ENCODE measurements at places on chromosomes 2 and 18. TPM values are rescaled to one million over a fixed set of nuclear protein-coding genes. Genes with fewer than 3 reads are reported as not detected.

NBAS gene
- total RNA-seq, result 41.0 TPM

BBS5 gene
- 14.7 TPM for total RNA-seq

ANKRD29 gene
- total RNA-seq, result 19.0 TPM

CRYGD gene
- total RNA-seq, result 1.5 TPM

PROM2 gene
- 5.1 TPM for total RNA-seq

EPB41L3 gene
- total RNA-seq, result 24.4 TPM

KCNG2 gene
- total RNA-seq, result 0.23 TPM

UCN gene
- total RNA-seq, result 1.8 TPM

C18orf32 gene
- 44.9 TPM for total RNA-seq

SPATA3 gene
- total RNA-seq, result not detected

SLC11A1 gene
- total RNA-seq, result 1.0 TPM

OR6B2 gene
- not detected for total RNA-seq

APOB gene
- total RNA-seq, result 1.3 TPM

DSG4 gene
- total RNA-seq, result not detected

AQP12B gene
- total RNA-seq, result not detected

XRCC5 gene
- 206 TPM for total RNA-seq

MRPS9 gene
- total RNA-seq, result 19.8 TPM

MDH1B gene
- 1.7 TPM for total RNA-seq

SERPINB13 gene
- total RNA-seq, result not detected

CYP26B1 gene
- 5.8 TPM for total RNA-seq

ROCK2 gene
- 40.1 TPM for total RNA-seq

SP110 gene
- 21.4 TPM for total RNA-seq

RNF152 gene
- 31.6 TPM for total RNA-seq

GPR39 gene
- not detected for total RNA-seq

CNNM3 gene
- total RNA-seq, result 13.0 TPM

SCG2 gene
- 0.48 TPM for total RNA-seq

ASNSD1 gene
- total RNA-seq, result 61.9 TPM

PPP1R1C gene
- not detected for total RNA-seq

OSBPL6 gene
- total RNA-seq, result 1.0 TPM

IL1F10 gene
- not detected for total RNA-seq
